ENCODE measurements at places on chromosomes 12 and 14.

- no peak for DNase-seq
Observed at GRCh38 chr14:105709281-105710118, 183.1 kb downstream of the TMEM121 start.

DNA sequence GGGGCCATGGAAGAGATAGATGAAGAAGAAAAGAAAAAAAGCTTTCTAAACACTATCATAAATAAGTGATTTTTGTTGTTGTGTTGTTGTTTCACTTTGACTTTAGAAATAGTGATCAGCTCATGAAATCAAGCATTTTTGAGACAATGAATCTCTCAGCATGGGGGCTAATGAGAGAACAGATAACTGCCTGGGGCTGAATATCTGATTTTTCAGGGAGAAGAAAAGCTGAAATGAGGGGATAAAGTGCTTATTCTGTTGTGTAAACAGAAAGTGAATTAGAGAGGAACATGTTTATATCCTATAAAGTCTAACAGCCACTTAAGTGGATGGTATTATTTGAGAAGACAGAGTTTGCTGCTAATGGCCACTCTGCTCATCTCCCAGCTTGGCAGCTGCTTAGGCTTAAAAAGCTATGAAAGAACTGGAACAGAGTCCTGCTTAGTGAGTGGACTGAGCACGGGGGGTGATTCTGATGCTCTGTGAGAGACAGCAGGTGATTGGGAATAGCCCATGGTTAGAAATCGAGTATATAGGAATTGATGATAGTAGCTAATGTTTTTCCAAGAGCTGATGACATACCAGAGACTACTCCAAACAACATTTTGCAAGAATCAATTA is 646.1 kb upstream of the TMEM132C start:
- DNase-seq, result no peak

DNA sequence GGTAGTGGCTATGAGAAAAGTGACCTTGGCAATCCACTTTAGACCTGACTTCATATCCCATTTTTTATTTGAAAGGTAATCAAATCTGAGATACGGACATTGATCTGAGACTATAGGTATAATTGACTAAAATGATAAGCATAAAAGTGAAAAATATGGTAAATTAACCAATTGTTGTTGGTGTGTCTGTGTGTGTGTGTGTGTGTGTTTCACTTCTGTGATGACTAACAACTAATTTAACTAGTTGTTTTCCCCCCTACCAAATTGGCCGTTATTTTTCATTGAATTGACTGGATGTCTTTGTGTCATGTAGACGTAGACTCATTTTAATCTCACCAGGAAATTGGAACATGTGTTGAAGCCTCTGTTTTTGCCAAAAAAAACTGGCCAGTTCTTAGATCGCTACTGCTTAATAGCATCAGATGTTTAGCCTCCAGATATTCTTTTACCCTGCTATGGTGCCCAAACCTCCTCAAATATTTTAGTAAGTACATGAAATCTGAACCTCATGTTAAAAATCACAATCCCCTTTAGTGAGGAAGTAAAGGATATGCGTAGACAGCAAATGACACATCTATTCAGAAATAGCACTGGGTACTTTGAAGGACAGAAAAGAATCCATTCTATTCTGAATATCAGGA is 395.0 kb downstream of the EGLN3 start:
- DNase-seq, result no peak

DNA sequence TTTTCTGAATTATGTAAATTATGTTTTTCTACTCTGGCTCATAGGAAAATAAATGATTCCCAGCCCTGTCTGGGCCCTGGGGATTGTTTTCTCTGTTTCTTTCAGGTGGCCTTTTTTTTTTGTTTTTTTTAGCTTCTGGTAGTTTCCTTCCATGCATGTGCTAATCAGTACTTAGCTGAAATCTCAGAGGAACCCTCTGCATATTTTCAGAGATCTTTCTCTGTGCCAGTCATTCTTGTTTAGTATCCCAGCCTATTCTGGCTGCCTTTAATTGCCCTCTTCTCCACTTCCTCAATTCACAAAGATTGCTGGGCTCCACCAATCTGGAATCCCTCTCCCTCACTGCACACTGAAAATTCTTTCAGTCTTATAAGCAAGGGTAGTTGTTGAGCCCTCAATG is 46.9 kb downstream of the CNOT2 start:
- DNase-seq, result no peak

- peak; percentile 79 for DNase-seq
Observed at GRCh38 chr12:121537814-121538698, 42.8 kb downstream of the KDM2B start.

DNA sequence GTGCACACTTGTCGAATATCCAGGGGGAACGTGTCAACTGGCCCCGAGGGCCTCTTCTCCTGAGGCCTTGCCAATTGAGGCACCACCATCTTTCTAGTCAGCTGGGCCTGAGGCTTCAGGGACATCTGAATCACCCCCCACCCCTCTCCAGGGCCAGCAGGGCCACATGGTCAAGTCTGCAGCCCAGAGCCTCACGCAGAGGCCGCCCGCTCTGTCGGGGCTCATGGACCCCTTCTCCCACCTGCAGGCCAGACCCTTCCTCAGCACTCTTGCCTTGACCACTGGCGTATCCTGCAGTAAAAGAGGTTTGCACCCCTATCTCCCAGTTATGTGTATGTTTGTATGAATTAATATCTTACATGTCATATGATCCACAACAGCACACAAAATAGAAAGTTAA is 182.3 kb downstream of the CALM1 start:
- DNase-seq, result no peak

- DNase-seq, result no peak
Observed at GRCh38 chr14:79584679-79585078, 626.6 kb downstream of the DIO2 start.

DNA sequence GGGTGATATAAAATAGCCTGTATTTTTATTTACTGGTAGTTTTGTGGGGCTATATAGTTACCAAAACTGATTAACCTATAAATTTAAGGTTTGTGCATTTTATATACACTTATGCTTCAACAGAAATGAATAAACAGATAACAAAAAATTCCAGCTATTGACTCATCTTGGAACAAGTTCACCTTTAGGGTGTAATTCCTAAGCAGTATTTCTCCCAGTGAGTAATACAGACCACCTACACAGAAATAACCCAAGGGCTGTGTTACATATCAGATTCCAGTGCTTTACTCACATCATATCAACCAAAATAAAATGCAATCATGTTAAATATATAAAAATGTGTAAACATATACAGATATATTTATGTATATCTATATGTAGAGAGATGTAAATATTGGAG is 345.6 kb downstream of the ADAMTS20 start:
- DNase-seq, result no peak

DNA sequence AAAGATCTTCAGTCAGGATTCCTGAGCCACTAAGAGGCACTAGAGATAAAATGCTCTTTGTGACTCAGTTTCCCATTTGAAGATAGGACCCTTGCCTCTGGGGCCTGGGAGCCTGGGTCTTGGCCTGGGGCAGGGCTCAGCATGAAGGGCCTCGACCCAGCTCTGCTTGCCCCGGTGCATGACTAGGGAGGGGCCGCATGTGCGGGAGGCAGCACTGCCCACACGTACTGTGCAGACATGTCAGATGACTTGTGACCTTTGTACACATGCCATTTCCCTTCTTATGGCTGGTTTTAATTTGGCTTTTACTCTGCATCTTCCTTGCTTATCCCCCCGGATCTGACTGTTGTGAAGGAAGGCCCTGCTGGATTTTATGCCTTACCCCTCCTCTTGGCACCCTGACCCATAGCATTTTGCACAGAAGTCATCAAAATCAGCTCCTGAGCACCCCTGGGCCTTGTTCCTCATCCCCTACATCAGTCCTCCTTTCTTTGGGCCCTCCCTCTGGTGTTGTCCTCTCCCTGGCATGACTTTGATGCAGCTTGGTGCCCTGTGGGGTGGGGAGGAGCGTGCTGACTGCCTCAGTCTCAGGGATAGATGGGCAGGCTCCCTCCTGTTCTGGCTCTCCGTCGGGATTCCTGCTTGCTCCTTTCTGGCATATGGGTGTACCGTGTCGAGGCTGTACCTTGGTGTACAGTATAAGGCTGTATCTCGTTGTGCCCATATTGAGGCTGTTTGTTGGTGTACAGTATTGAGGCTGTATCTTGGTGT is 4.4 kb downstream of the CLSTN3 start:
- DNase-seq, result no peak

- DNase-seq, result no peak
Observed at GRCh38 chr12:18562531-18562930, 175.3 kb downstream of the PLCZ1 start.

GRCh38 chr14:104559804-104560585 is 19.6 kb upstream of the C14orf180 start:
- DNase-seq, result no peak

- no peak for DNase-seq
Observed at GRCh38 chr12:6647083-6647604, at the start of gene ACRBP. Gene ACRBP (minus strand): TSS chr12:6647432. CDS start chr12:6647366, 66 bp downstream.

DNA sequence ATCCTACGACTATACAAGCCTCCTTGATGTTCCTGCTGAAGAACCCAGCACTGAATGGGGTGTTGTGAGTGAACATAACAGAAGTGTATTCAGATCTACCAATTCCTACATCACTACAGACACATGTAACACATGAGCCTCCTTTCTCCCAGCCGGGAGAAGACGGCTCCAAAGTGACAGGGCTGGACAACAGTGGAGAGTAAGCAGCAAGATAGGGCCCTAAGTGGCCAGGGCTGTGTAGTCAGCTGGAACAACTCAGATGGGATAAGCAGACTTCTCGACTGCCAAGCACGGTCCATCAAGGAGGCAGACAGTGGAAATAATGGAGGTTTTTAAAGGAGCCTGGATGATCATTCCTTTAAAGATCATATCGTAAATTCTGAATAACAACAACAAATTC is 73.5 kb downstream of the TTC7B start:
- DNase-seq, result no peak

GRCh38 chr14:105324080-105324778 is 9.7 kb downstream of the PACS2 start:
- DNase-seq, result peak; percentile 28

- DNase-seq, result no peak
Observed at GRCh38 chr12:46558677-46559076, 186.1 kb upstream of the SLC38A2 start.
